ENCODE measurements at places on chromosomes 13 and 19.
A peak's percentile ranks its signal among the peaks of the same experiment; 100 is the strongest.

DNA sequence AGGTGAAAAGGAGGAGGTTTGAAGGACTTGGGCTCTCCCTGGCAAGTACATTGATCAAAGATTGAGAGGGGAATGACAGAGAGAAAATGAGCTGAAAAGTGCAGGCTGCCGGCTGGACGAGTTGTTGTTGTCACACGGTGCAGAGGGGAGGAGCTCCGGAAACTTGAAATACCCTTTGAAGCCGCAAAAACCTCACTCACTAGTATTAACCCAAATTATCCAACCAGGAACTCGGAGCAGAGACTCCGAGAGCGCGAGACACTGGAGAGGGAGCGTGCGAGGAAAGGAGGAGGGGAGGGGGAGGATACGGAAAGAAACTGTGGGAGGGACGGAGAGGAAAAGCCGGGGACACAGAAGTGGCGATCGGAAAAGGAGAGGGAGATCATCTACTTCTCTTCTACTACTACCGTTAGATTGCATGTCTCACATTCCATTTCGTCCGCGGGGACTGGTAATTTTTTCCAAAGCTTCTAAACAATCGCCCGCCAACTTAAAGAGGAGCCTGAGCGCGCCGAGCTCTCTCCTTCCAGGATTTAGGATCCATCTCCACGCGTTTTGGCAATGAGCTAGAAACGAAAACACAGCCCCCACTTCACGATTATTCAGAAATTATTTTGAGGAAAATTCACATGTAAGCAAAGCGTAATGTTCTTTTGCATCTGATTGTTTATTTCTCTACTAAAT is at the start of gene DACH1:
Gene DACH1 (minus strand): TSS at position 74 of the 684 bp plus-strand sequence.
- DNase-seq: no peak

GRCh38 chr13:23450340-23451046 is 17.0 kb upstream of the SACS start:
- no peak for DNase-seq

DNA sequence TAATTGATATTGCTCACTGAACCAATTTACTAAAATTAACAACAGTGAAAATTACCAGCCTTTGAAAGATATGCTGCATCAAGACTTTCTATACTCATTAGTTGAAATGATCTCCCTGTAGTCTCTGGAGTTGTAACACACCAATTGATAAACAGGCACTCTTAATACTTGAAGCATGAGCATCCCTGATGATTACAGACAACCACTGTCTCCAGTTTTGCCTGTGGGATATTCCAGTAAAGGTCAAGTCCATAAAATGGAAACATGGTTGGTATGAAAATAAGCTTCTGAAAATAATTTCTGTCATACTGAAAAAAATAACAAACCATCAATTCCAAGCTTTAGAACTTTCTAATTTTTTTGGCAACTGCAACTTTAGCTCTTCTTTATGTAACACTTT is 405.8 kb downstream of the SPRY2 start:
- DNase-seq: no peak

GRCh38 chr19:1159864-1160595 is 14.0 kb downstream of the SBNO2 start:
- no peak for DNase-seq

DNA sequence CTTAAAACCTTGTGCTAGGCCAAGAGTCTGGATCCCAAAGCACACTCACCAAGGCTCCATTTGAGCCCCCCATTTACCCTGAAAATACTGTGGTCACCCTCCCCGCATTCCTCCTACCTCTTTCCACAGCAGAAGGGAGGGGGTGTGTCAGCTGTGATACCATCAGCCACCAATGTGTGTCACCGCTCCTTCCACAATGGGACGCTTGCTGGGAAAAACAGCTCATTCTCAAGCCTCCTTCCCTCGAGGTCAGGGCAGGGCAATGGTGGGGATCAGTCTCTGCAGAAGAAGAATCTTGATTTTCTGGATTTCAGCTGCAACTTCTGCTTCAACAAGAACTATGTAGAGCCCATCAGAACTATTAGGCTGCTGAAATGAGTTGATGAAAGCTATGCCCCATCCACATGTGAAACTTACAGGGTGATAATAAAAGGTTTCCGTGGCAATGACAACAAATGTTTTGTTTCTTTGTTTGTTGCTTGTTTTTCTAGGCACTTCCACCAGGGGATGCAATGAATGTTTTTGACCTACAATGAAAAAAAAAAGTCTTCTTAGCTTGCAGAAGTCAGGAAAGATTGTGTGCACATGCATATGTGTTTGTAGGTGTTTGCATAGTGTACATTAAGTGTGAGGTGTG is 26.4 kb upstream of the ZNF507 start:
- no peak for DNase-seq

DNA sequence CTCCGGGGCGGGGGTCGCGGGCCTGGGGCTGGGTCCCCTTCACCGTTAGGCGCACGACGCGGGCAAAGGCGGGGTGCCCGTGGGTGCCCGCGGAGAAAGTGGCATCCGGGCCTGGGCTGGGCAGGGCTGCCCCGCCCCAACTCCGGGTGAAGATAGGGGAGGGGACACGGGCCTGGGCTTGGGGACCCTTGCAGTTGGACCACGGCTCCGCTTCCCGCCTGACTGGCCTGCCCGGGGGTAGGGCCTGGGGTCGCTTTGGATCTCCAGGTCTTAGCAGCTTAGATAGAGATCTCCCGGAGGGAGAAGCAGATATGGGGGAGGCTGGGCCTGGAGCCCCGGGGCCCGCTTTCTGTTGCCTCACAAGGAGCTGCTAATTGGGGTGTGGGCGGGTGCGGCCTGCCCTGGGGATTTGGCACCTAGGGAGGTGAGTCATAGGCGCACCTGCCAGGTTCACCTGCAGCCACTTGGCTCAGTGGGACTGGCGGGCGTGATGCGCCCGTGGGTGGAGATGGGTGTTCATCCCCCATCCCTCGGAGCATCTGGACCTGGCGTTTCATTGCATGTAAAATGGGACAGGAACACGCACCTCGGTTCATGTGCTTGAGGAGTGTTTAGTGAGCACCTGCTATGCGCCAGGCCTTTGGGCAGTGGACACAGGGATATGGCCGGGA is 585 bp downstream of the MAP1S start:
- peak; percentile 53 for DNase-seq

DNA sequence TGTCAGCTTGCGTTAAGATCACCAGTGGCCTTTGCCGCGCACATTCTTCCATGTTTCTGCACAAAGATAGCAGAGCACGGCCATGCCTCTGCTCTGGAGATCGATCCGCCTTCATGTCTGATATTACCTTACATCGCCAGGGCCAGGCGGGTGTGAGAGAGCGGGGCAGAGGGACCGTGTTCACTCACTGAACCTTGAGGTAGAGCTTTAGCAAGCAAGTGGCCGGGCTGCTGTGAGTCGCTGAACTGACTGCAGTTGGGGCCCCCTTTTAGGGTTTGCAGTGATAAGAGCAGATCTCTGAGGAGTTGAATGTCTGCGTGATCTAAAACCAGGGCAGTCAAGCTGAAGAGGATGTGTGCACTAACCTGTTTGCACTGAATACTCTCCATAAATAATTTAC is 275.4 kb upstream of the OBI1 start:
- no peak for DNase-seq

DNA sequence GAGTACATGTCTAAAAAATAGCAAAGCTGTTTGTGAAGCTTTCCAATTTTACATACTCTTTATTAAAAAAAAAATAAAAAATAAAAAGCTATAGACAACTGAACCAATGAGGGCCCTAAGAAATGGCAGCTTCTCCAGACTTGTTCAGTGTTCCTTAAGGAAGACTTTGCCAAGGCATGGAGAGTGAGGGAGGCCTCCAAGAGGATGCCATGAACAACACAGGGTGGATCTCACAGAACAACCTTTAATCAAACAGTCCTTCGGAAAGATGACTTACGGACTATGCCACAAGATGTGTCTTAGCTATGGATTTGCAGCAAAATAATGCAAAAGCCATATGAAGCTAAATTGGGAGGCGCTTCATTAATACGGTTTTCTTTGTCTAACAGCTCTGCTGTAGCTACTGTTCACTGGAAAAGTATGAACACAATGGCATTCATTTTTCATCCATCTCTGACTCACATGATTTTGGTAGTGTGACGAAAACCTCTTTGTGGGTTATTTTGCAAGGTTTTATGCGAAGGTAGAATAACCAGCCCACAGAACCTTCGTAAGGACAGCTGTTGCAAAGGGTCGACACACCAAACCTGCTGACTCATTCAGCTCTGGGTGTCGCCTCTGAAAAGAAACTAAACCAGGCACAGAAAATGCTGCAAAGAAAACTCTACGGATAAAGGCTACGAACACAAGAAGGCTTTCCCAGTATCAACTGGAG is 27.7 kb downstream of the EFNB2 start:
- DNase-seq: no peak

GRCh38 chr19:40322271-40322610 is 26.0 kb downstream of the C19orf47 start:
- no peak for DNase-seq

GRCh38 chr13:31385540-31385939 is 185.8 kb downstream of the B3GLCT start:
- DNase-seq: no peak

- DNase-seq: peak; percentile 71
These were observed 2.0 kb upstream of the ARHGAP45 start for GRCh38 chr19:1064661-1065605.

- no peak for DNase-seq
These were observed 11.6 kb upstream of the OR1M1 start for GRCh38 chr19:9075064-9075949.

DNA sequence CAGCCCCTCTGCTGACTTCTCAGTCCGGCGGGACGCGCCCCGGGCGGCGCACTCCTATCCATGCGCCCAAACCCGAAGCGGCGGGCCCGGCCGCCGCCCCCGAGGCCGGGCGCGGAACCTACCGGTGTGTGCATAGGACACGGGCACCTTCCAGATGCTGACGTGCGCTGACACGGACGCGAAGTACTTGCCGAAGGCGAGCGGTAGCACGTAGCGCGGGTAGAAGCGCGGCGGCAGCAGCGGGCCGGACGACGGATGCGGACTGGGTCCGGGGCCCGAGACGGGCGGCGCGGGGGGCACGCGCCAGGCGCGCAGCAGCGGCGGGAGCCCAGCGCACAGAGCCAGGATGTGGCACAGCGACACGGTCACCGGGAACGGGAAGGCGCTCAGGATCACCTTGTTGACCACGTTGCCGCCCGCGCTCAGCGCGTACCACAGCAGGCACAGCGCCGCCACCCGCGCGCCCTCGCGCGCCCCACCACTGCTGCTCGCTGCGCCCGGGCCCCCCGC is 338 bp downstream of the SLC35E1 start:
- DNase-seq: no peak

- DNase-seq: no peak
These were observed 67.3 kb downstream of the EFNB2 start for GRCh38 chr13:106468207-106468606.

GRCh38 chr19:29342721-29343120 is 129.8 kb upstream of the UQCRFS1 start:
- no peak for DNase-seq

- no peak for DNase-seq
These were observed 583 bp downstream of the CCDC61 start for GRCh38 chr19:45995715-45996385.

- DNase-seq: no peak
These were observed 621 bp downstream of the FBL start for GRCh38 chr19:39845584-39845932.

DNA sequence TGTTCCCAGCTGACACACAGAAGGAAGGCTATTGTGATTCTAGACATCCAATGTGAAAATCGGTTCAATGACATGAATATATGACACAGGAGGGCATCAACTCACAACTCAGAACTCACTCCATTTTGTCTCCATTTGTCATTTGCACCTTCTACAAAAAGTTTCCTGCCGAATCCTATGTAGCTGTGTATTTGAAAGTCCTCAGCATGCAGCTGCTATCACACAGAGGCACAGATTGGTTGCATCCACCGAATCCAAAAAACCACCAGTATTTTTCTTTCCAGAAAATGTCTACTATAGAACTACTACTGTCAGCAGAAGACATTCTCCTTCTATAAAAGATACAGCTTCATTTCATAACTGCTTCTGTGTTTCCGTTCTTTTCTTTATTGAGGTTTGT is 13.3 kb downstream of the PCDH9 start:
- DNase-seq: no peak

DNA sequence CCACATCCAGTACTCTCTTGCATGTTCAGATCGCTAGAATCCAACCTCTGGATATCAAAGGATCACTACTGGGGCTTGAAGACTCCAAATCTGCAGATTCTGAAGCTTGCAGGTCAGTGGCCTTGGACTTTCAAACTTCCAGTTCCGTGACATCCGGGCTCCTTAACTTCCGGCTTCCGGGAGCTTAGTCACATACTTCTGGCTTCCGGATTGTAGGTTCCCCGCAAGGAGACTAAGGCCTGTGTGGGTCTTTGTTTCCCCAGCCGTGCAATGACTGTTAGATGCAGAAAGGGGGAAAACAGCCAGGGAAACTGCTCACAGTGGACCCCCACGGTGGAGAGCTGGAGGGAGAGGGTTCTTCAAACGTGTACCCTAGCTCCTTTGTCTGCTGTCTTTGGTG is 41.4 kb downstream of the ZNF333 start:
- no peak for DNase-seq

- DNase-seq: no peak
These were observed 10.3 kb downstream of the IGSF23 start for GRCh38 chr19:44623626-44624025.

GRCh38 chr19:15702534-15702930 is 25.3 kb upstream of the OR10H2 start:
- no peak for DNase-seq

DNA sequence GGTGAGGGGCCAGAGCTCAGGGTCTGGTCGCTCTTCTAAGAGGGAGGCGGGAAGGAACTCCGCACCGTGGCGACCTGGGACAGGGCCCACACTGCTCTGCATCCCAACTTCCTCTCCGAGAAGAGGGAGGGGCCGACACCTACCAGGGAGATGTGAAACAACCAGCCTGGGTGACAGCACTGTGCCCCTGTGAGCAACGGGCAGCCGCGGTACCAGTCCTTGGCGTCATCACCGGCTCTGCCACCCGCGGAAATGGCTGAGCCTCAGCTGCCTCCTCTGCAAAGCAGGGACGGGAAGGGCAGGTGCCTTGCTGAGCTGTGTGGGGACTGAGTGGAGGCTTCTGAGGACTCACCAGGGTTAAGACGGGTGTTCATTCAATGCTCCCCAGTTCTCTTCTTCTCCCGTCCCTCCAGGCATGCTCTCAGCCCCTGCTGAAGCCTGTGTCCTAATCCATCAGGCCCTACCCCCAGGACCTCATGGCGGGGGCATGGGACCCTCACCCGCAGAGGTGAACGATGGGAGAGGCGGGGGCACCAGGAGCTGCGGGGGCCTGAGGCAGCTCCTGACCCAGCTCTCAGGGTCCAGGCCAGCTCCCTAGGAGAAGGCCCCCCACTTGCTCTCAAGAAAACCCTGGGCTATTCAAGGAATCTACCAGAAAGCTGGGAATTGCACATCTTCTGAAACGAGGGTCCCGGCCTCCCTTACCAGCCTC is 9.3 kb downstream of the ZNF787 start:
- no peak for DNase-seq

- DNase-seq: no peak
These were observed 108.5 kb downstream of the PAN3 start for GRCh38 chr13:28246891-28247290.

- no peak for DNase-seq
These were observed 16.1 kb downstream of the CEACAM6 start for GRCh38 chr19:41771410-41771809.
